Cardiac atrium fibroblast (primary cell): ENCODE measurements at places on chromosomes 5 and 9. TPM values are rescaled to one million over a fixed set of nuclear protein-coding genes. Genes with fewer than 3 reads are reported as not detected.

The GNPDA1 gene
- total RNA-seq = 29.2 and 52.2 TPM in 2 replicates

The SMIM33 gene
- total RNA-seq = not detected in 2 replicates

The SNCAIP gene
- total RNA-seq = 0.65 TPM in 1 of 2 replicates, not detected in the other

The CEL gene
- 0.16 and 0.36 TPM in 2 replicates for total RNA-seq

The ST8SIA4 gene
- total RNA-seq = 0.90 and 2.4 TPM in 2 replicates

The BTNL3 gene
- total RNA-seq = not detected in 2 replicates

The MFAP3 gene
- 48.0 and 57.9 TPM in 2 replicates for total RNA-seq

The PCDHB9 gene
- under 0.01 TPM in 1 of 2 replicates, not detected in the other for total RNA-seq

The ADAMTS6 gene
- 3.1 and 7.5 TPM in 2 replicates for total RNA-seq

The NR6A1 gene
- 0.72 and 0.81 TPM in 2 replicates for total RNA-seq

The KCNIP1 gene
- not detected in 2 replicates for total RNA-seq

The WNT8A gene
- not detected in 2 replicates for total RNA-seq

The GPR151 gene
- not detected in 2 replicates for total RNA-seq

The F2RL2 gene
- 2.9 and 7.5 TPM in 2 replicates for total RNA-seq

The PLCXD3 gene
- 14.1 and 20.9 TPM in 2 replicates for total RNA-seq

The C9orf50 gene
- not detected in 2 replicates for total RNA-seq

The OLFM1 gene
- total RNA-seq = 2.7 and 7.5 TPM in 2 replicates

The PALM2AKAP2 gene
- 2.9 and 3.7 TPM in 2 replicates for total RNA-seq

The SLC22A5 gene
- 4.3 and 10.2 TPM in 2 replicates for total RNA-seq

The IFNA2 gene
- not detected in 2 replicates for total RNA-seq

The LSM11 gene
- total RNA-seq = 3.6 and 3.7 TPM in 2 replicates

The TMEM38B gene
- 3.2 and 4.2 TPM in 2 replicates for total RNA-seq

The NOL8 gene
- 22.4 and 28.2 TPM in 2 replicates for total RNA-seq

The POLE3 gene
- total RNA-seq = 32.1 and 35.3 TPM in 2 replicates

The CNTFR gene
- total RNA-seq = 0.72 TPM in 1 of 2 replicates, not detected in the other

The CCNI2 gene
- not detected in 2 replicates for total RNA-seq

The MARCOL gene
- total RNA-seq = not detected in 2 replicates

The PCSK1 gene
- 0.18 and 1.1 TPM in 2 replicates for total RNA-seq

The PCDHGA11 gene
- total RNA-seq = 10.2 and 12.8 TPM in 2 replicates

The TMEM252 gene
- total RNA-seq = not detected in 2 replicates

The AK8 gene
- 1.4 TPM in 1 of 2 replicates, not detected in the other for total RNA-seq

The CCNH gene
- total RNA-seq = 41.5 and 84.3 TPM in 2 replicates

The SPATA31E1 gene
- not detected in 2 replicates for total RNA-seq

The FANCC gene
- 3.1 and 9.6 TPM in 2 replicates for total RNA-seq

The DYNC2I2 gene
- 20.9 and 40.7 TPM in 2 replicates for total RNA-seq

The FBP1 gene
- not detected in 2 replicates for total RNA-seq

The SLC34A1 gene
- total RNA-seq = not detected in 2 replicates

The ZSWIM6 gene
- total RNA-seq = 5.2 and 5.7 TPM in 2 replicates
